ENCODE measurements at places on chromosomes 12 and 14. TPM values are rescaled to one million over a fixed set of nuclear protein-coding genes. Genes with fewer than 3 reads are reported as not detected.

KERA gene
- not detected for total RNA-seq

DNA sequence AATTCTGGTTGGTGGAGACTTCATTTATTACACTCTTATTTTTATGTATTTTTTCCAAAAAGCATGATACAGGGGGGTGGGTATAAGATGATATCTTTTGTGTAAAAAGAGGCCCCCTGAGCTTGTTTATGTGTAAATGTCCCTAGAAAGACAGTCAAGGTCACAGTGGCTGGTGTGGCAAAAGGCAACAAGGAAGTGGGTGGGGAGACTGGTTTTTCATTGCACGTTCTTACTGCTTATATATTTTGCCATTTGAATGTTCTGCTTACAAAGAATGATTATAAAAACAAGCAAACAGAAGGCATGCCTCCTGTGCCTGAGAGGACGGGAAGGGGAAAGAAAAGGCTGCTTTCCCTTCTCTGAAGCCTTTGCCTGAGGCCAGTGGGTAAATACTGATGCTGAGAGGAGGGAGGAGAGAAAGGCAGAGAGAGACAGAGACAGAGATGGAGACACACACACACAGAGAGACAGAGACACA lies 24.1 kb upstream of the ADIPOR2 start:
- no peak for DNase-seq

DNA sequence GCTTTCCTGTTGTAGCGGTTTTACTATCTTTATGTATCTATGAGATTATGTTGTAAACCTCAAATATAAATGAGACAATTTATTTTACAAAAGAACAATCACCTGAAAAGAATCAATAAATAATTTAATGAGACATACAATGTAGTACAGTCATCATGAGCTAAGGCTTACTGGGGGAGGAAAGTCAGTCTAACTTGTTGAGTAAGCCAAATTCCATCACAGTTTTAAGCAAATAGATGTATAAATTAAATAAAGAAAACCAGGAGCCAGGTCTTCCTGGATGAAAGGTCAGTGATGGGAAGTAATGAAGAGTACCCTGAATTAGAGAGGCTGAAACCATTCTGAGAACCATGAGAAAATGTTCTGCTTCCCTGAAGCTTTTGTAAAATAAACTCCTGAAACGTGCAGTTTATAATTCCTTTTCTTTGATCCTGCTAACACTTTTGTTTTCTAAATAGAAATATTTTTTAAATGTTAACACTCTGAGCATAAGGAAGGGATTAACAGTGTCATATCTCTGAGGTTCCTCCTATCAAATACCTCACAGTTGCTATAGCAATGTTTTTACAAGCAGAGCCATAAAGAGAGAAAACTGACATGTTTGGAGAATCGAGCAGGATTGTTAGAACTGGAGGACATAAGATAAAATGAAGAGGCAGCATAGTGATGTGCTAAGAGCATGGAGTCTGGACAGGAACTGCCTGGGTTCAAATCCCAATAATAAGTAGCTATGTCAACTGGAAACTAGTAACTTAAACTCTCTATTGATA lies 444.9 kb upstream of the FOXG1 start:
- DNase-seq = no peak

DNA sequence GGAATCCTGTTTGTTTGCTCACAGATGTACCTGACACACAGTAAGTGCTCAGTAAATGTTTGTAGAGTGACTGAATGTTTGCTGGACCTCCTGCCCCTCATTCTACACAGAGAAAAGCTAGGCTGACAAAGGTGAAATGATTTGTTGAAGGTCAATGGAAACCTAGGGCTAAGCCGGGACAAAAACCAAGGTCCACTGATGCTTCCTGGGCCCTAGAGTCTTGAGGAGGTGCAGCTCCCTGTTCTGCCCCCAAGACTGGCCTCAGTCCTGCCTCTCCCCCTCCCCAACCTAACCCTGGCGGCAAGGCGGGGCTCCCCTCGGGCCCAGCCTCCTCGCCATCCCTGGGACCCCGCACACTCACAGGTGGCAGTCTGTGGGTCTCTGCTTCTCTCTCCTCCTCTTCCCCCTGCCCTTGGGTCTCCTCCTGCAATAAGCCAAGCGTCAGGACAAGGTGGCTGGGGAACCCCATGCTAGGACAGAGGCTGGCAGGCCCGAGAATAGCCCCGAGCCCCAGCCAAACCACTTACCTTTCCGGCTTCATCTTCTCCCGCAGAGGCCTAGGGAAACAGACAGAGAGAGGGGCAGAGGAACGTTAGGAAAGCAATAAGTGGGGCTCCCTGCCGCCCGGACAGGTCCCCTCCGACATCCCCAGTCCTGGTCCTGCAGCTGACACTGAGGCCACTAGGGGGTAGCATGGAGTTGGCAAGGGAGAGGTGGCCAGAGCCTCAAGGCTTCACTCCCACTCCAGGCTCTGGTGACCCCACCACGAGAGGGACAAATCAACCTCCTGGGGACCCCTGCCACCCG lies 9.3 kb downstream of the PGF start:
- DNase-seq = peak; percentile 33

DNA sequence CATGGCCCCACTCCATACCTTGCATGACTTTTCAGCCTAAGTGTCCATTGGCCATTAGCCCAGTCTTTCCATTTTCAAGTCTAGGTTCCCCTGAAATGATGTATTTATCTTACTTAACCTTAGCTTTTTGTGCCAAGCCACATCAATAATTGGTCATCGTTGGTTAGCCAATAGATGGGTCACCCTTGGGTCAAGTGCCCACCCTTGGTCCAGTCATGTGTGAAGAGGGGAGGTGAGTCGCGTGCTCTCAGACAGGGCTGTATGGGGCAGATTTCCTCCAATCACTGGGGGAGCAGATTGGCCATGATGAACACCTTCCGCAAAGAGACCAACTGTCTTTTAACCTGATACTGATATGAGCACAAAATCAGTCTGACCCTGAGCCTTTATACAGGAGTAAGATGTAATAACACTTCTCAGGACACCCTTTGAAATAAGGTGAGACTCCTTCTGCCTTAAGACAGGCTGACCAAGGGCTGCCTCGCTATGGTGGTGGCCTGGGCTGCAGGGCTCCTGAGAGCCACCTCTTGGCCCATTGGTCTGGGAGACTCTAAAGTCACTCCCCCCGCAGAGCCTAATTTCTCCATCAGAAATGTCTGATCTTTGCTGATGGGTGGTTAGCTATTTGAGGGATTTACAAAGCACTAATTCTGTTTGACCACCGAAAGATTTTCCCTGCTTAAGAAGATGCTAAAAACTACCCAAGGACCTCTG lies 143.2 kb downstream of the ZFP36L1 start:
- DNase-seq = peak; percentile 61

GRCh38 chr14:64266239-64266638 lies 27.9 kb downstream of the ESR2 start:
- no peak for DNase-seq

DNA sequence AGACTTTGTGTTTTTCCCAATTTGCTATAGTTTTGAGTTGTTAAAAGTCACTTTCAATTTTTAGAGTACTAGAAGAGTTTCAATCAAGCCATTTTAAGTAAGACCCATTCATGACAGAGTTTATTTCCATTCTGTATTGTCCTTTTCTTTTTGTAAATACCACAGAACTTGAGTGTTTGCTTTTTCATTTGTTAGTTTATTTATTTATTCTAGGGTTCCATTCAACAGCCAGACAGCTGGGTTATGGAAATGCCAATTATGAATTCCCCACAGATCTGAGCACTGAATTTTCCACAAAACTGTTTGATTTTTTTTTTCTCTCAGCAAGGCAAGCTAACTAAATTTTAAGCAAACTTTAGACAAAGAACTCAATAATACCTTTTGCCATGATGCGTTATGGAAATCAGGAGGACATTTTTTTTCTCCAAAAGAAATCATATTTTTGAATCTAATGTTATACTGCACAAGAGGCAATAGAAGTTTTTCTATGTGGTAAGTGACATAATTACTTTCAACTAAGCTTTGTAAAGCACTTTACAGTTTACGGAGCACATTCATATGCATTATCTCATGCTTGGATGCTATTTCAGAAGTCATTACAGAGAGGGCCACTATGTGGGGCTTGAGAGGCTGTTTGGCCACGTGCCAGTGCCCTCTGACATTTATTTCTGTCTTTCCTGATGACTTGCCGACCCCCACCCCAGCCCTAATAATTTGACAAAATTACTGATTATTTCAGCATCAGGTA lies 181.5 kb downstream of the VRK1 start:
- DNase-seq = no peak

POU6F1 gene
- 0.74 TPM for total RNA-seq

DNA sequence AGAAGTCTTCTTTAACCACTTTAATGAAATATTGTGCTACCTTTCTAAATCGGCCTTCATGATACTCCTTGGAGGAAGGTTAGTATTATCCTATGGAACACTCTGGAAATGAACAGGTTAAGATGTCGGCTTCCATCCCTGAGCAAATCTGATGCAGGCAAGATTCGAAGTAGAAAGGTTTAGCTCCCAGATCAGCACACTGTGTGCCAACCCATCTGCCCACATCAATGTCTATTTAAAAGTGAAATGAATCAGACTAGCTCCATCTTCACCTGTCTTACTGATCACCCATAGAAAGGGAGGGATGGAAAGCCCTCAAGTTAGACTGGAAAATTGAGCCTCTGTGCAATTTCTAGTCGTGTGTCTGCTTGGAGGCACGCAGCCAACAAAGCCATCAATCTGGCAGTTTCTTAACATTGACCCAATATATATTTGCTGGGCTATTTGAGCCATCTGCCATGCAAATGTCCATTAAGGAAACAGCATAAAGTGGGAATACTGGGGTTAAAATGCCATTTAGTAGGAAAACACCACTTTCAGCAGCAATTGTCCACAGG lies 506.1 kb downstream of the RMST start:
- DNase-seq = no peak

DNA sequence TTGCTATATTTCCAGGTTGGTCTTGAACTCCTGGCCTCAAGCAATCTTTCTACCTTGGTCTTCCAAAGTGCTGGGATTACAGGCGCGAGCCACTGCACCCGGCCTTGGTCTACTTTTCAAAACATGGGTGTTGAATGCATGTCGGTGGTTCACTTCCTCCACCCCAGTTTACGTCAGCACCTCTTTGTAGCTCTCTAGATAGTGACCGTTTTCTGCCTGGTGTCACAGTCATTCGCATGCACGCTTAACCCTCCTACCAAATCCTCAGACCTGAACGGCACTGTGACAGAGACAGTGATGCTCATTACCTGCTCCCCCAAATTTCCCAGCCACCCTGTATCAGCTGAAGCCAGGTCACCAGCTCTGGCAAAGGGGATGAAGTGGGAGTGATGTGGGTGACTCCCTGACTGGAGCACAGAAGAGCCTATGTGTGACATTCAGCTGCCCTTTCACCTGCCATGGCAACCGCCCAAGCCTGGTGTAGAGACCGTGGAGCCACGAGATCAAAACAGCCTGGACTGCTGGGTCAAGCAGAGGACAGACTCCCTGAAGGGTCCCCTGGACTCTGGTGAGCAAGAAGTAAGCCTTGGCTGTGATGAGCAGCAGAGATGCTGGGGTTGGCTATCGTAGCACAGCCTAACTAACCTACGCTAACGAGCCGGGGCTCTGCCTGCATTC lies 66.2 kb upstream of the GPR68 start:
- DNase-seq = no peak

DNA sequence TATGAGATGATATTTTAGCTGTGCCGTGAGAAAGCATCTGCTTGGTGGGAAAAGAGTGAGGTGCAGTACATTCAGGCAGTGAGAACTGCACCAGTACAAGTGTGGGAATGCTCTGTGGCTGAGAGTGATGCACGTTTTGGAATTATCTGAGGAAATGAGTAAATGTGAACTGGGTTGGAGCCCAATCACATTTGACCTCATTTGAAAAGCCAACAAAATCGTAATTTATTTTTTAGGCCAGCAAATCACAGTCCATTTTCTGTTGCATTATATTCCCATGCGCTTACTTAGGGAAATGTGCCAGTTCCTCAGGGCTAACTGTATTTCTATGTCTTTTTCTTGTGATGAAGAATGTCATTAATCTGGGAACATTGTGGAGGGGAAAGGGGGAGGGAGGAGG lies 77.3 kb downstream of the SNAPC1 start:
- peak; percentile 5 for DNase-seq

GRCh38 chr14:50676814-50677516 lies 8.9 kb upstream of the SAV1 start:
- DNase-seq = no peak

GRCh38 chr14:98143566-98143965 lies 1128.4 kb downstream of the BCL11B start:
- DNase-seq = no peak

DNA sequence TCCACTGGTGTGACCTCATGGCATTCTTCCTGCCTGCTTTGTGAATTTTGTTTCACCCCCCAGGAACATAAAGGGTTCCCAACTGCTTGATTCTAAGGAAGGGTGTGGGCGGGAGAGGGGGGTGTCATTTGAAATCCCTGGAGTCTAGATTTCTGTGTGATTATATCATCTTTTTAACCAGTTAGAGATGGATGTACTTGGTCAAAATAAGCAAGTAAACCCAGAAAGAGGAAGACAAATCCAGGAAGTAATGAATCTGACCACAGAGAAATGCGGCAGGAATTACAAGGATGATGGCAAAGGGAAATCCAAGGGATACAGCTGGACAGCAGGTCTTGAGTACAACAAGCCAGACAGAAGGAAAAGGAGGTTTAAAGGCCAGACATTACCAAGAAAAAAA lies 38.9 kb downstream of the DMAC2L start:
- DNase-seq = no peak

DNA sequence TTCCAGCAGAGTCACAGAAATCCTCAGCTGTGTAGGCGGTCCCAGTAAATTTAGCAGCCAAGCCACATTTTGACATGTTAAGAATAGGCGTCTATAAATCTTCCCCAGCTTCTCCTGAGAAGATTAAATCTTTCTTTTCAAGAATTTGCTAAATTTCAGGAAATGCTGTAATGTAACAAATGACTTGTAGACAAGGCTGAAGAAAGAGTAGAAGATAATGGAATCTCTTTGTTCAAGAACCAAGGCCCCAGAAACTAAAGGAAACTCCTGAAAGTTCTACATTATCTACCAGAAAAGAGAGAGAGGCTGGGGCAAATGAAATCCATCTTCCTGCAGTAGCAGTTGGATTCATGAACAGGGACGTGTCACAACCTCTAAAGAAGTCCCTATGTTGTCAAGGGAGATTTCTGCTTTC lies 760.3 kb downstream of the NOVA1 start:
- DNase-seq = no peak

DNA sequence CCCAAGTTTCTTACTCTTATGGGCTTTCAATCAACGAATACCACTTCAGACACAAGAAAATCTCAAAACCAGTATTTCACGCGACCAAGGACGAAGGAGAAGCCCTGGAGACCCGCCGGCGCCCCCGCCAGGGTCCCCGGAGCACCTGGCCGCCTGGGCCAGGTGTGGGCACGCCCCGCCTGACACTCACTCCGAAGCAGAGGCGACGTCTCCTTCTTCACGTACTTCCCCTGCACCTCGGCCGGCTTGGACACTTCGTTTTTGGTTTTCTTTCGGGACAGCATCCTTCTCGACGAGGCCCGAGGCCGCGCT lies 466 bp downstream of the SAV1 start:
- DNase-seq = no peak

Measured in MG63 (cell line).